Suppressor macrophage (primary cell): ENCODE measurements at places on chromosomes 16 and 17.

GRCh38 chr16:52657924-52658323 lies 111.0 kb upstream of the TOX3 start:
- DNase-seq: no peak

GRCh38 chr16:77327717-77328116 lies 107.1 kb downstream of the ADAMTS18 start:
- no peak for DNase-seq

DNA sequence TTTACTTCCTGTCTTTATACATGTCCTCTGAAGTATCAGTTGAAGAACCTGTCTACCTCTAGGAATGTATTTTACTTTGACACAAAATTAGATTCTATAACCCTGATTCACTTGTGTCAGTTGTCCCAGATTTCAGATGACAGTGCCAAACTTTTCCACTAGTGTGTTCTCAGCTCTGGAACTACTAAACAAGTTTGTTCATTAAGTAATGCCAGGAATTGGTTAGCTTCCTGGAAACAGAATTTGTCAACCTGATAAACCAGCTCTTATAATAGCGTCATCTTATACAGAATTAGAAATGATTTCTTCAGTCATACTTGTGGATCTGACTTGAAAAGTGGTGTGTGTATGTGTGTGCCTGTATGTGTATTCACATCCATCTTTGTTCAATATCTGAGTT lies 7.4 kb downstream of the MAP3K3 start:
- DNase-seq: no peak

GRCh38 chr16:72889616-72890582 lies 158.0 kb downstream of the ZFHX3 start:
- DNase-seq: peak; percentile 21

GRCh38 chr16:69219279-69219678 lies 32.3 kb downstream of the SNTB2 start:
- DNase-seq: no peak

- DNase-seq: no peak
Observed at GRCh38 chr16:19760356-19761060, 42.4 kb downstream of the IQCK start.

GRCh38 chr16:20347666-20348364 lies 4.7 kb downstream of the UMOD start:
- DNase-seq: no peak

GRCh38 chr17:14779241-14779640 lies 478.4 kb downstream of the HS3ST3B1 start:
- DNase-seq: no peak

DNA sequence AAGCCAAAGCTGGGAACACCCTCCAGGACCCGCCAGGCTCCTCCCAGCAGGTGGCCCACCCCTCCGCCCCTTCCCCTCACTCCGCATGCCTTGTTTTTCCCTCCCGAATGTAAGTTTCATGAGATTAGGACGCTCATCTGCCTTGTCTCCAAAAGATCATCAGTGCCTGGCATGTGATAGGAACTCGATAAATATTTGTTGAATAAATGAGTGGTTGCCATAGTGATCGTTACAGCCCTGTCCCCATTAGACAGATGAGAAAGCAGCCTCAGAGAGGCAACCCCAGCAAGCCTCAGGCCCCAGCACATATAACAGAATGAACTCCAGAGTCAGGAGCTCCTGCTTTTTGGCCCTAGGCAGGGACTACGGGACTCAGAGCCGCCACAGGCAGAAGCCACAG lies 5.0 kb downstream of the CAMKK1 start:
- no peak for DNase-seq

- no peak for DNase-seq
Observed at GRCh38 chr16:4200781-4201137, 41.1 kb downstream of the SRL start.

GRCh38 chr17:50684612-50685333 lies 22.9 kb downstream of the ANKRD40 start:
- DNase-seq: no peak

DNA sequence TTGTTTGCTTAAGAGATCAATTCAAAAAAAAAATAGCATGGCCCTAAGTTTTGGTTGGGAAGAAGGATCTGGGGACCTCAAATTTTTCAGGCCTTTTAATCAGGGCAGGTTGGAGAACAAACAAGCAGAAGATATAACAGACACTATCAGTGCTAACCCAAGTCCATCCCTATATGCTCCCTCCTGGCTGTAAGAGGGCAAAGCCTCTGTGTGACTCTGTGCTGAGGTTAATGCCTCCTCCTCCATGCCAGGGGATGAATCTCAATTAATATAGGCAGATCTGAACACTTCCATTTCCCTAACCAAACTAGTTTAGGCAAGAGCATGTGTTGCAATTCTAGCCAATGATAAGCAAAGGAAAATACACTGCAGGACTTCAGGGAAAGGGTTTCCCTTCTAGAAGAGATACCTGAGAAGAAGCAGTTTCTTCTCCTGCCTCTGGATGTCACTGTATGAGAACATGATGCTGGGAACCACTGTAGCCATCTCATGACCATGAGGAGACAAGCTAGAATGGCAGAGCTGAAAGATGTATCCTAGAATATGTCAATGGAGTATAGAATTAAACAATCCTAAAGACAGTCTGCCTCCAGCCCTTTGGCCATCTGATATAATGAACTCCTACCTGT lies 76.0 kb downstream of the CHD9NB start:
- DNase-seq: peak; percentile 45

DNA sequence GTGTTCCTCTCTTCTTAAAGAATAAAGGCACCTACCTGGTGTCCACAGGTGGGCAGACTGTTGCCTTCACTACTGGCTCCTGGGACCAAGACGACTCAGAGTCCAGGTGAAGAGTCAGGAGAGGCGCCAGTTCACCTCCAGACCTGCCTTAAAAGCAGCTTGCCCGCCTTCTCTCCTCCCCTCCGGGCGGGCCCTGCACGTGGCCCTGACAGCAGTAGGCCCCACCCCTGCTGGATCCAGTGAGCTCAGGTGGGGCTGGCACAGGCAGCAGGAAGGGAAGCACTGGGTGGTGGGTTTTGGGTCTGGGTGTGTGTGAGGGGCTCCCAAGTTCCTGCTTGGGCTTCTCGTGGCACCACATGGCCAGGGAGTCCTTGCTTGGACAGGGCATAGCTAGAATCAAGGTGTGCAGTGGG lies at the start of gene TNS4:
Gene TNS4 (minus strand): TSS at position 125 of the 413 bp plus-strand sequence. CDS start 5,198 bp downstream, outside the sequence.
- DNase-seq: no peak

DNA sequence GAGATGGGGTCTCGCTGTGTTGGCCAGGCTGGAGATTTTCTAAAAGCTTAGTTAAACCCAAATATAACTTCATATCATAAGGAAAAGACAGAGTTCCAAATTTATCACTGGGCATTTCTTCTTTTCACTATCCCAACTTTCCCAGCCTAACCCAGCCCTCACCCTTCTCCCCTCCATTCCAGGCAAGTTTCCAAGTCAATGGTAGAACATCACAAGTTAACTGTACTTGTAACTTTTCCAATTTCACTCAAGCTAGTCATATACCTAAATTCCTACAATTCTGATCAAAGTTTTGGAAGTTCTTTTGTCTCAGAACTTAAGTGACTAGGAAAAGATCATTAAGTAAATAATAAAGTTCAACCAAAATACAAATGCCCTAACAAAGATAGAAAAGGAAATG lies 61.2 kb downstream of the USP32 start:
- no peak for DNase-seq

DNA sequence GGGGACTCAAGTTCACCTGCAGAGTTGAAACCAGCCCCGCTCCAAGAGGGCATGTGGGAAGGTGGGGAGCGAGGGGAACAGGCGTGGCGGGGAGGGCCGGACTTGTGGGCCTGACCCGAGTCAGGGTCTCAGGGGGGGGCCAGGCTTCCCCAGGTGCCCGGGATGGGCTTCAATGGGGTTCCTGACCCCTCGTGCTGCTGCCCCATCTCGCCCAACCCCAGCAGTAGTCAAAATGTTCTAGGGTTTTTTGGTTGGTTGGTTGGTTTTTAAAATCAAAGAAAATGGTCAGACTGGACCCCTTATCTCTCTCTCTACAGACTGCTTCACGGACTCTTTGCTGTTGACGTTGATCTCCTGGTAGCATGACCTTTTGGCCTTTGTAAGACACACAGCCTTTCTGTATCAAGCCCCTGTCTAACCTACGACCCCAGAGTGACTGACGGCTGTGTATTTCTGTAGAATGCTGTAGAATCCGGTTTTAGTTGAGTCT lies 69.5 kb downstream of the AMFR start:
- no peak for DNase-seq

- no peak for DNase-seq
Observed at GRCh38 chr16:17323171-17323570, 147.6 kb downstream of the XYLT1 start.

DNA sequence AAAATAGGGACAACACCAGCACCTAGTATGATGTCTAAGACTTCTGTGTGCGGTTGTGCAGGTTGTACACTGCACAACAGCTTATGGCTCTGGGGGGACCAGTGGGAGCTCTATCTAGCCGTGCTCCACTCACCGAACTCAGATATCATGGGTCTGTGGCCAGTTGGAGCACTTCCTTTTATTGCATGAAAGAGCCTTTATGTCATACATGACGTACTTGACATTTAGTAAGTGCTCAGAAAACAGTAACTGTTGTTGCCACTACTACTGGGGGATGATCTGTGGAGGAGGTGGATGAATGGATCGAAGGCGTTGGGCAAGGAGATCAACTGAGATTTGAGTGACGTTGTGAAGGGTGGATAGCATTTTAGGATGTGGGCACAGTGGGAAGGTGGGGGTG lies 368.8 kb downstream of the SNX29 start:
- DNase-seq: peak; percentile 15

DNA sequence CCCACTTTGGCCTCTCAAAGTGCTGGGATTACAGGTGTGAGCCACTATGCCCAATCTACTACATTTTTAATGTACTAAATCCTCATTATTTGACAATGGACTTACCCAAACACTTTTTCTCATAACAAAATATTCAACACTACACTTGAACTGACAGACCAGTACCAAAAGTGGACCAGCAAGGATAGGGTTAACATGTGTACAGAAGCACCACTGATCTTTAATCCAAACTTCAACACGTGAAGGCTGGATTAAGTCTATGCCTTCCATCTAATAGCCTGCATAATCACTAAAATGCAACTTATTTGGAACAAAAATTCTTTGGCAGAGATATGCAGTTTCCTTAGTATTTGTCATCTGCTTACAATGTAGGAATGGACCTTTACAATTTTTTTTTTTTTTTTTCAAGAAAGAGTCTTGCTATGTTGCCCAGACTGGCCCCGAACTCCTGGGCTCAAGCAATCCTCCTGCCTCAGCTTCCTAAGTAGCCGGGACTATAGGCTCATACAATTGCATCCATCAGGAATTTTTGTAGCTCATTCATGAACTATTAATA lies 60.0 kb upstream of the BCAR1 start:
- DNase-seq: no peak

DNA sequence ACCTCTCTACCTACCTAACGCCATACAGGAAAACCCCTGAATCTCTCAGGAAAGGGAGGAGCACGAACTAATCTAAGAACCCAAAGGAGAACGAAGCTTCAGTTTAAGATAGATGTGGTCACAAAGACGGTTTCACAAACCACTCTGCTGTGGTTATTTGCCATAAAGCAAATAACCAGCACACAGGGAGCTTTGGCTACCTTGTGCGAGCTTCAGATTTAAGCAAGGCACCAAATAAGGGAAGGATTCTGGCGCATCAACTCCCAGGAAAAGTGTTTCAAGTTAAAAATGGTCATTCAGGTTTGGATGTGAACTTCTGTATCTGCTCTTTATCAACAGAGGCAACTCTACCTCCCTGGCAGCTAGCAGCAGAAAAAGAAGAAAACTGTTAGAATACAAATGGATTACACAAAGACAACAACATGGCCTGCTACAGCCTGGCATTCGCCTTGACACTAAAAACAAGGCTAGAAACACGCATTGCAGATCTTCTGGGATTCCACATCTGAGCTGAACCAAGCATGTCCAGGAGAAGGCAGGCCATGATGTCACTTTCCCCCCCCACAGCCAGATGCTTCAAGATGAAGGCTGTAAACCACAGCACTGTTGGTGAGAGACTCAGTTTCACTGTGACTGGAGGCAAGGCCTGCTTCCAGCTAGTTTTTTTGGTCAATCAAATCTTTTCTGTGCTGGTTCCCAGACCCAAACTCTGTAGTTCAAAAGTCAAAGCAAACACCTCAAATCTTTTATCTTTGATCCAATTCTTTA lies 43.6 kb downstream of the SMG6 start:
- DNase-seq: no peak

DNA sequence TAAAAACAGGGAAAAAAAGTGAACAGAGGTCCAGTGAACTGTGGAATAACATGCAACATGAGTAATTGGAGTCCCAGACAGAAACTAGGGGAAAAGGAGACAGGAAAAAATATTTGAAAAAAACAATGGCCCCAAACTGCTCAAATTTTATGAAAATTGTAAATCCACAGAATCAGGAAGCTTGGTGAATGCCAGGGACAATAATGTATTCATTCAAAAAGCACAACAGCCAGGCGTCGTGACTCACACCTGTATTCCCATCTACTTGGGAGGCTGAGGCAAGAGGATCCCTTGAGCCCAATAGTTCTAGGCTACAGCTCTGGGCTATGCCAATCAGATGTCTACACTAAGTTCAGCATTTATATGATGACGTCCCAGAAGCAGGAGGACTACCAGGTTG lies 23.7 kb downstream of the NCOR1 start:
- DNase-seq: no peak

- DNase-seq: peak; percentile 94
Observed at GRCh38 chr17:64331931-64332493, 58.6 kb downstream of the PECAM1 start.

GRCh38 chr16:4231367-4231766 lies 10.5 kb downstream of the SRL start:
- DNase-seq: no peak

- DNase-seq: no peak
Observed at GRCh38 chr17:32518646-32519227, 31.9 kb downstream of the CDK5R1 start.

DNA sequence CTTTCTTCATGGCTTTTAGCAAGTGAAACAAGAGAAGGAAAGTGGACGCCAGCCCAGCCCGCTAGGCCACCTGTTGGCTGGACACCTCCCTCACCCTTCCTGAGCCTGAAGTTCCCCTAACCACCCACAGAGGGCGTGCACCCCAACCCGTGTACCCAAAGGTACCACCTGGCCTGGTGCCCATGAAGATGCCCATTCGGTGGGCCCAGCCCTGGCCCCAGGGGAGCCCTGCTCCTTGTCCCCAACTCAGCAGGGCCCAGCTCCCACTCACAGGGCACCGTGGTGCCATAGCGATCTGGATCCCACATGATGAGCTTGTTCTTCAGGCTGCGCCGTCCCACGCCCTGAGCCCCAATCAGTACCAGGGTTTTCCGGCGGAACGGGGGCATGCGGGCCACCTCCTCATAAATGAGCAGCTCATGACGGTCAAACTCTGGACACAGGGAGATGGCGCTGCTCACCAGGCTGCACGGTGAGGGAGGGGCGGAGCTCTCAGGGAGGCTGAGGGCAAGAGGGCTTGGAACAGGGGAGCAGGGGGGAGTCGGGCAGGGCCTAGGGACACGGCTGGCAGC lies 26.8 kb downstream of the MPP2 start:
- DNase-seq: peak; percentile 31

DNA sequence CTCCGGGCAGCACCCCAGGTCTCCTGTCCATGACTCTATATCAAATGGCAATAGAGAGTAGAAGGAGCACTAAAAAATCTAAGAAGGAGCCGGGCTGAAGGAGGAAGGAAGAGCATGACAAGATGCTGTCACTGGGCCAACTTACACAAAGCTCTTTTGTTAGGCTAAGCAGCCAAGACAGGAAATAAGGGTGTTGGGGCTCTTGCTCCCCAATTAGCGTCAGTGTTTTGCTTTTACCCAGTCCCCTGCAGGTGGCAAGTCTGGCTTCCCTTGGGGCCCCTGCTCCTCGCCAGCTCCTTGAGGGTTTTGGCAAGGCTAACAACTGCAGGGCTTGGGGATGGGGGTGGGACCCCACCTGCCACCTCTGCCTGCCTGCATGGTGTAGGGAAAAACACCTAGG lies 120.5 kb downstream of the CCT6B start:
- peak; percentile 11 for DNase-seq
